Activated gamma-delta T cell treated with Interleukin-2 at 50 U/mL for 16 hours (primary cell): ENCODE measurements at places on chromosomes 2 and 18.

DNA sequence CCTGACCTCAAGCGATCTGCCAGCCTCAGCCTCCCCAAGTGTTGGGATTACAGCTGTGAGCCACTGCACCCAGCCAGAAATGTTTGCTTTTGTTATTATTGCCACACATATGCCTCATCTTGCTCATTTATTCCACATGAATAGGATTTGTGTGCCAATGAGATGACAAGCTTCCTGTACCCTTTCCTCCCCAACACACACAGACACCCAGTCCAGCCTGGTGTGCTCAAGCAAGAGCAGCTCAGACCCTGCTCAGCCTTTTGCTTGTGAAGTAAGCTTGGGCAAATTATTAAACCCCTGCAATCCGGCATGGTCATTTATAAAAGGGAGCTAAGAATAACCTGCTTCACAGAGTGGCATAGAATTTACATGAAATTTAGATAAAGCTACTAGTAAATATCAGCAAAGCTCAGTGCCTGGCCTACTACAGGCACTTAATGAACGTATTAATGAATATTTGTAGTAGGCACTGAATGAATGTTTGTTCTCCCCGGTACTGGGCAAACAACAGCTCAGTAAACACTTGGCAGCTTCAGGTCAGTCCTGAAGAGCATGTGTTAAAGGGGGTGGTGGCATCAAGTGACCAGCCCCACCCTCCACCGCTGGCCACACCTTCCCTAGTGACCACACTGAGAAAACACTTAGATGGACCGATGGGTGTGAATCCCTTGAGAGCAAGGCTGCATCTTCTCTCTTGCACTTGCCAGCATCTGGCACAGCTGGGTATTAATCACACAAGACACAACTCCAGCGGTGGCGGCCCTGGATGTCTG lies 280.2 kb downstream of the SRBD1 start:
- no peak for DNase-seq

DNA sequence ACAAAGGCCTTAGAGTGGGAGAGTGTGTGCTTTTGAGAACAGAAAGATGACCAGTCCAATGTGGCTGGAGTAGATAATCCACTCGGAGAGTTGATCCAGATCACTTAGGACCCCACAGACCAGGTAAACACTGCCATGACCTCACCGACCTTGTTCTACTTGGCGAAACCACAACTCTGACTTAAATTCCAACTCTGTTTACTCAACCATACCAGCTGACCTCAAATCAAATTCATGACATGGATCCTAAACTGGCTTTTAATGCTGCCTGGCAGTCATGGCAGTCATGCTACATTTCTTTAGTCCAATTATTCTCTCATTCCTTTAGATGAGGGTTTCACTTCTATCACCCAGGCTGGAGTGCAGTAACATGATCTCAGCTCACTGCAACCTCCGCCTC lies 347.1 kb upstream of the FAM98A start:
- no peak for DNase-seq

DNA sequence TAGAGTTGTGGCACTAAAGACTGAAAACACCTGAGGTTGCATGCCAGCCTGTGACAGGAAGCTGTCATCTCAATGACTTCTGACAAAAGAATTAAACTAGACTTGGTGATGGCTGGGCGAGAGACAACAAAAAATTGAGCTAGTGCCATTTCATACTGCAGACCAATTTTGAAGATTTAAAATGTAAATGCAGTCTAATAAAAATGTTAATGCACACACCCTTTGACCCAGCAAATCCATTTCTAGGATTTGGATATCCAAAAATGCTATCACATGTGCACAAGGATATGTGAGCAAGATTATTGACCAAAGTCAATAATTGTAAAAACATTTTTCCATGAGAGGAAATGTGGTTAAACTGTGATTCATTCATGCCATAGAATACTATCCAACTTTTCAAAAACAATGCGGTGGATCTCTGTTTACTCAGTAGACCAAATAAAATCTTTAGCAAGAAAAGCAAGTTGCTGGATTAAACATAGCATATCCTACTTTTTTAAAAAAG lies 5.6 kb downstream of the FBXO36 start:
- no peak for DNase-seq

DNA sequence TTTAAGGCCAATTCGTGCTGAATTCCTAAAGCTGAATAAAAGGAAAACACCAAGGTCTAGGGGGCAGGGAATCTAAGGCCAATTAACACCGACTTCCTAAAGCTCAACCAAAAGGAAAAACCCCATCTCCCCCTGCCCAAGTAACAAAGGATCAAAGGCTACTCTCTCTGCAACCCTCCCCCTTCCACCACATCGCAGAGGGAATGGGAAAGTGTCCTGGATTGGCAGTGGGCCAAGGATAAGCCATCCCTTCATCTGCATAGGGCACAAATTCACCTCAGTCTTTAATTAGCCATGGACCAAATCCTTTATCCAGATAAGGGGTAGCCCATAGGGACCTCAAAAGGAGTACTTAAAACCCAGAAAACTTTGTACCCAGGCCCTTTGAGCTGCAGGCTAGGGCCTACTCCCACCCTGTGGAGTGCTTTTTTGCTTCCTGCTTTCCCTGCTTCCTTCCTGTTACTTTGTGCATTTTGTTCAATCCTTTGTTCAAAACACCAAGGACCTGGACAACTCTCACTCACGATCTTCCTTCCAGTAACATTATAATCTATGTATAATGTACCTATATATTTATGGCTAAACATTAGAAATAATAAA lies 2119.8 kb upstream of the CELF4 start:
- DNase-seq = no peak

DNA sequence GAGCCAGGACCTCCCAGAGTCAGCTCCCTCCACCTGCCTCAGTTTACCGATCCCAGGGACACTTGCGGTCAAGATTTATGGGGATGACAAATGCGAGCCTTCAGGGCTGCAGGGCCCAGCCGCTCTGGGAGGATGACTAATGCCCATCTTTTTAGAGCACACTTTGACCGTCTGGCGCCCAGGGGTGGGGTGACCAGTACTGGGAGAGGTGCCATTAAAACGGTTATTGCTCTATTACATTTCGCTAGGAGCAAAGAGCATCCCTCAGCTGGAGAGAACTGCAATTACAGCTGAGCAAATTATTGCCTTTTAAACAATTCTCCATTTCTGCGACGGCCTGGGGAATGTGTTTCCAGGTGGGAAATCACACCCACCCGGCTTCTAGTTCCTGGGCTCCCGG lies 42.6 kb upstream of the HPCAL1 start:
- DNase-seq = no peak

DNA sequence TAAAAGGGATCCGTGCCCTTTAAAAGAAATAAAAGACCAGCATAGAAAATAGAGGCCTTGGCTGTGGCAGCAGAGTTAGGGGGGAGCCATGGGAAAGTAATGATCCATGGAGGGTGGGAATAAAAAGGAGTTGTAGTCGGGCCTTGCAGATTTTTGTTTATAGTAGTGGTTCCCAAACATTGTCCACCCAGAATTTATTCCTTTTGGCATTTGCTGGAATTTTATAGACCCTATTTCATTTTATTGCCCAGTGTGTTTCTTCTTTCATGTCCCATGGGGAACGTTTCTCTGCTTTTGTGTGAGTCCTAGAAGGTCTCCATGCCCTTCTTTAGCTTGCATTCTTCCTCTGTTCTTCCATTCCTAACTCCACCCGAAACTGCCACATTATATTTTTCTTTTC lies 222.2 kb downstream of the LTBP1 start:
- no peak for DNase-seq

- DNase-seq = no peak
Observed at GRCh38 chr2:153311432-153311831, 167.1 kb downstream of the RPRM start.

DNA sequence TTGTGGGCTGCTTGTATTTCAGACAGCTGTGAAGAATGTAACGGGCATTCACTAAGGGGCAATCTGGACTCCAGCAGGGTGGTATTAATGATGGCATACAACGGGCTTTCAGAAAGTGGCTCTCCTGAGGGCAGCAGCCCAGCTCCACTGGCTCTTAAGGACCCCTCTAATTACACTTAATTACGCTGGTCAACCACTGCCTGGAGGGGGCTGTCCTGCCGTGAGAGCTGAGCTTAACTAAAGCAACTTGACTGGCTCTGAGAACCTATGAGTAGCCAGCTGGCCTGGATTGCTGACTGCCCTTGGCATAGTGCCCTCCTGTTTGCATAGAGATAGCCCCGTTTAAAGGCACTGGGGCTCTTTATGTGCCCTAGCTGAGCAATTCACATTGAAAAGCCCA lies 3.8 kb downstream of the LIPG start:
- DNase-seq = no peak

DNA sequence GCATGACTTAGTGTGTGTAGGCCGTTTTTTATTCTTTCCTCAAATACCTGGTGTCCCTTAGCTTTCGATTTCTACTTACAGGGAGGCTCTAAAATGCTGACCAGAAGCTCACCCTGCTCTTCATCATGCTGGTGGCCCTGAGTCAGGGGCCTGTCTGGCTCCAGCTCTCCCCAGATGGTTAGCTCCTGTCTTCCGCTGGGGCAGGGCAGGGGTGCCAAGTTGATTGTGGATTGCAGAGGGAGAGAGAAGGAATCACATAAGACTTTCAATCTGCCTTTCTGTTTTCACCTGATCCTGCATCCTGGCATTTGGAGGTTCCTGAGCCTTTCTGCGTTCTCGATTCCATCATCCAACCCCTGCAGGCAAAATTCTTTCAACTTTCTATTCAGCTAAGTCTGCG lies 4.2 kb downstream of the CIB4 start:
- no peak for DNase-seq

DNA sequence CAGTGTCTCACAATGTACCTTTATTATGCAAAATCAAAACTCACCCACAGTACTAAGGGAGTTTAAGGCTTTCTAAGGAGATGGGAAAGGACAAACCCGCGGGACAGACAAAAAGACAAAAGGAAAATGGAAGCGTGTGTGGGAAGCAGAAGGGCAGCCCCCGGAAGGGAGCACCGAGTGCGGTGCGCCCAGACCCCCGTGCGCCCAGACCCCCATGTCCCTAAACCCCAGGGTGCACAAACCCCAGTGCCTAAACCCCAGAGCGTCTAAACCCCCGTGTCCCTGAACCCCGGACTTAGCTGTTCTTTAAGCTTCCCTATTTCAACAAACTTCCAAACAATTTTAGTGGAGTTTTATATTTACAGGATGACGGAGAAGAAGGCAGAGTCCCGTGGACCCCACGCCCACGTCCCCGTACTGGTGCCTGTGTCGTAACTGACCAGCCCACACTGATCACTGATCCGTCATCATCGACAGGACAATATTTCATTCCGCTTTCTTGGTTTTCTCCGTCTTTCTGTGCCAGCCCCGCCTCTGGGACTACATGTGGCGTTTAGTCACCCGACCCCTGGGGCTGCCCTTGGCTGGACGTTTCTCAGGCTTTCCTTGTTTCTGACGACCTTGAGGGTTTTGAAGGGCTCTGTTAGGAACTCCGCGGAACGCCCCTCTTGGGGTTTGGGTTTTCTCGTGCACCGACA lies 76.9 kb downstream of the RTP5 start:
- DNase-seq = no peak

DNA sequence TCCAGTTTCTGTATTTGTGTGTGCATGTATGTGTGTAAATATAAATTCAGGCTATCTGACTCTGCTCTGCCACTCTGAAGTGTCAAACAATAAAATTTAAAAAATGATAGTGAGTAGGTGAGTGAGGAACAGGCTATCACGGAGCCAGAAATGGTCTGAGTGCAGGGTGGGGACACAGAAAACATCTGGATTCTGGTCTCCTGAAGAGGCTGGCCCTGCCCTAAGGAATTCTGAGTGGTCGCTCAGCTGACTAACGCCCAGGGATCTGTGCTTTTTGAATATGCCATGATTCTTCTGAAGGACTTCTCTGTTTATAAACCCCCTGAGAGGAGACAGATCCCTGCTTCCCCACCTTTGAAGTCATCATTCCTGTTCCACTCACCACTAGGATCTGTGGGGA lies 353.9 kb upstream of the GYPC start:
- DNase-seq = no peak

- DNase-seq = no peak
Observed at GRCh38 chr18:8040021-8040420, 472.9 kb downstream of the PTPRM start.

- DNase-seq = no peak
Observed at GRCh38 chr2:54161660-54162424, 46.4 kb downstream of the ACYP2 start.

DNA sequence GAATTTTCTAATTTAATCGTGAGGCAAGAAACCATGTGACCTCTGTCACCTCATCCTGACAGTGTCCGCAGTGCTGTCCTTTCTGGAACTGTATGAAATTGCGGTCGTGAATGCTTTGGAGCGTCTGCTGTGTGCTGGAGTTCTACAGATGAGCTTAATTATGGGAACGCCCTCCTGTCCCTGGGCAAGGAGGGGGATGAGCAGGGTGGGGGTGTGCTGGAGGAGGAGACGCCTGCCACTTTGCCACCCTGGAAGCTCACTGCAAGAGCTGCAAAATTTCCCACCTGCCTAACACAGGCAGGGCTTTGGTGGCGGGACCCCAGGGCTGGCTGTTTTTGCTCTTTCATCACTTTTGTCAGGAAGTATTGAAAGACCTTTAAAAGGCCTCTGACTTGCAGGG lies 6.5 kb downstream of the LPIN1 start:
- no peak for DNase-seq

GRCh38 chr2:32680942-32681341 lies 53.1 kb downstream of the TTC27 start:
- DNase-seq = no peak

GRCh38 chr2:241207641-241208040 lies 19.2 kb downstream of the ANO7 start:
- no peak for DNase-seq

GRCh38 chr2:85861650-85862049 lies 27.1 kb downstream of the ST3GAL5 start:
- DNase-seq = no peak

DNA sequence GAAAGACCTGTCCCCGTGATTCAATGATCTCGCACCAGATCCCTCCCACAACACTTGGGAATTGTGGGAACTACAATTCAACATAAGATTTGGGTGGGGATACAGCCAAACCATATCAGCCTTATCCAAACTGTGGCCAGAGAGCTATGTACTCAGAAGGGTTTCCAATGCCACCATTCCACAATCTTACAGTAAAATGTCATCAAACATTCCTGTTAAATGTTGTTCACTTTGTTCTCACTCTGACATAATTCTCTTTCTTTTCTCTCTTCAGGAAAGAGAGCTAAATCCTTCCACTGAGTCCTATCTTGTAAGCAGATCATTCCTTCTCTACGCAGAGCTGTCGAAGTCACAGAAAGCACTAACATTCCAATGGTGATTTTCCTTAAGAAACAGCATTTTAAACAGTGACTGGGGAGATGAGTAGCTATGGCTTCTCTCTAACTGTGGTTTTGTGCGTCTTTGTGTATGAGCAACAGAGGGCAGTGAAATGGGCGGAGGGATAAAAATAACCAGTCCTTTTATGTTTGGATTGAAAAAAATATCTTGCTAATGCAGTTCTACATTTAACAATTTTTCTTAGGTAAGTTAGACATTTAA lies 684.7 kb downstream of the EPHA4 start:
- no peak for DNase-seq

- no peak for DNase-seq
Observed at GRCh38 chr2:176130147-176130956, 847 bp downstream of the HOXD8 start.

GRCh38 chr2:33406622-33407021 lies 69.8 kb upstream of the RASGRP3 start:
- DNase-seq = no peak
